ENCODE measurements at places on chromosomes 16 and 17.
A peak's percentile ranks its signal among the peaks of the same experiment; 100 is the strongest.

DNA sequence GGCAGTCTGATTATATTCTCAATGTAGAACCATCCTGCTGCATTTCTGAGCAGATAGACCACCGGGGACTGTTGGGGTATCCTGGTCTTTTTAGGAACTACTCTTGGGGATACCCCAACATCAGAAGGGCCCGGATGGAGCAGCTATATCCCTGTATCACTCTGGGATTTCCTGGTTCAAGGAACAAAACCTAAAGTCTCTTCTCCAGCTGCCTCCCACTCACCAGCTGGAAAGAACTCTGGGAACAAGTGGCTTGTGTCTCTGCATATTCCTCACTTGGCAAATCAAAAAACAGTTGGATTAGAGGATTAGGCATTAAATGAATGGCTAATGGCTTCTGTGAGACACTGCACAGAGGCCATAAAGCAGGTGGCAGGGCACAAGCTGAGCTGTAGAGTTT, 62.3 kb upstream of the HS3ST2 start:
- DNase-seq = no peak

- DNase-seq = peak; percentile 83
Measured at GRCh38 chr16:84593825-84594724, 23.8 kb downstream of the COTL1 start.

- DNase-seq = no peak
Measured at GRCh38 chr17:27996202-27997043, 46.1 kb upstream of the NLK start.

DNA sequence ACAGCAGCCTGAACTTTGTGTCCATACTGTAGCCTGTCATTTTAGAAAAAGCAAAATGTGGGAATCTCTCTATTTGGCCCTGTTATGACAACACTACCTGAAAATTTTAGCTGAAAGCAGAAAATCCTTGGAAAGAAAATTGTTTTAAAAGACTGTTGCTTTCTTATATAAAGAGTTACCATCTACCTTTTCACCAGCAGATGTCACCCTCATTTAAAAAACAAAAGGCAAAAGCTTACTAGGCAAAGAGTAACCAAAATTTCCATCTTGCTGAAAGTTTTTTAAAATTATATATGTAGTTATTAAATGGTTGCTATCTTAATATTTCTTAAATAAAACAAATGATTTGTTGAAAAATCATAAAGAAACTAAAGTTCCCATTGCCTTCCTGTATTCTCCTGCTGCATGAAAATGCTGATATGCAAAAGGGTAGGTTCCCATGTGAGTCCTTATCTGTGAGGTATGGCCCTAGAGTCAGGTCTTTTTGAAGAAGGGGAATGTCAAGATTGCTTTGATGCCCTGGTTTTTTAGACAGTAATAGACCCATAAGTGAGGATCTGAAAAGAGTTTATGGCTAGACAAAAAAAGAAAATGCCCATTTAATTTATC, 61.0 kb downstream of the TNRC6C start:
- DNase-seq = peak; percentile 26

GRCh38 chr17:6985266-6985665, 10.6 kb upstream of the ALOX12 start:
- no peak for DNase-seq

GRCh38 chr17:14559264-14560119, 258.6 kb downstream of the HS3ST3B1 start:
- no peak for DNase-seq

DNA sequence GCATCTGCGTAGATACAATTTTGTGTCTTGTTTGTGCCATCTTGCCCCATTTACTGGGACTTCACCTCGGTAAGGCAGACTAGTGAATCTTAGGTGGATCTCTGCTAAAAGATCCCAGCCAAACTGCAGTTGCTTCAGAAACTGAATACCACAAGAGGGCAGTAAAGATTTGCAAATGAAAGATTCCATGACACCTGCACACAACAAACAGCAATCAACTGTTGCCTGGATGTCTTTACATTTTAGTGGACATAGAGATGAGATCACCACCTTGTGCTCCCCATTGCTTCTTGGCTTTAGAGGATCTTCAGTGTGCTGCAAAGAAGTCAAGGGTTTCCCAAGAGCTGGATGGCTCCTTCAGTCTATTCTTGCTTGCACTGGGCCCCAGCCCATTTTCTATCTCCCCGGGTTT, 119.2 kb upstream of the CACNG5 start:
- no peak for DNase-seq

DNA sequence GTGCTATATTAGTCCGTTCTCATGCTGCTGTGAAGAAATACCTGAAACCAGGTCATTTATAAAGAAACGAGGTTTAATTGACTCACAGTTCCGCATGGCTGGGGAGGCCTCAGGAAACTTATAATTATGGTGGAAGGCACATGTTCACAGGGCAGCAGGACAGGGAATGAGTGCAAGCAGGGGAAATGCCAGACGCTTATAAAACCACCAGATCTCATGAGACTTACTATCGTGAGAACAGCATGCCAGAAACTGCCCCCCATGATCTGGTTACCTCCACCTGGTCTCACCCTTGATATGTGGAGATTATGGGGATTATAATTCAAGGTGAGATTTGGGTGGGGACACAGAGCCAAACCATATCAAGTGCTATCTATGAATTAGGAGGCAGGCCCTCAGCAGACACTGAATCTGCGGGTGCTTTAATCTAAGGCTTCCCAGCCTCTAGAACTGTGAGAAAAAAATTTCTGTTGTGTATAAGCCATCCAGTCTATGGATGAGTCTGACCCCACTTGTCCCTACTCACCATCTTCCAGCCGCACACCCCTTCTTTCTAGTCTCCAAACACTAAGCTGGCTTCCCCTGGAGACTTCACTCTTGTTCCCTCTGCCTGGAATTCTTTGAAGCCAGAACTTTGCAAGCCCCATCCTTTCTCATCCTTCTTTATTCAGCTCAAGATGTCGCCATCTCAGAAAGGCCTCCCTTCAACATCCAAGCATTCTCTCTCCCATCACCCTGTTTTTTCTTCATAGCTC, 772 bp upstream of the NUP93 start:
- DNase-seq = no peak

DNA sequence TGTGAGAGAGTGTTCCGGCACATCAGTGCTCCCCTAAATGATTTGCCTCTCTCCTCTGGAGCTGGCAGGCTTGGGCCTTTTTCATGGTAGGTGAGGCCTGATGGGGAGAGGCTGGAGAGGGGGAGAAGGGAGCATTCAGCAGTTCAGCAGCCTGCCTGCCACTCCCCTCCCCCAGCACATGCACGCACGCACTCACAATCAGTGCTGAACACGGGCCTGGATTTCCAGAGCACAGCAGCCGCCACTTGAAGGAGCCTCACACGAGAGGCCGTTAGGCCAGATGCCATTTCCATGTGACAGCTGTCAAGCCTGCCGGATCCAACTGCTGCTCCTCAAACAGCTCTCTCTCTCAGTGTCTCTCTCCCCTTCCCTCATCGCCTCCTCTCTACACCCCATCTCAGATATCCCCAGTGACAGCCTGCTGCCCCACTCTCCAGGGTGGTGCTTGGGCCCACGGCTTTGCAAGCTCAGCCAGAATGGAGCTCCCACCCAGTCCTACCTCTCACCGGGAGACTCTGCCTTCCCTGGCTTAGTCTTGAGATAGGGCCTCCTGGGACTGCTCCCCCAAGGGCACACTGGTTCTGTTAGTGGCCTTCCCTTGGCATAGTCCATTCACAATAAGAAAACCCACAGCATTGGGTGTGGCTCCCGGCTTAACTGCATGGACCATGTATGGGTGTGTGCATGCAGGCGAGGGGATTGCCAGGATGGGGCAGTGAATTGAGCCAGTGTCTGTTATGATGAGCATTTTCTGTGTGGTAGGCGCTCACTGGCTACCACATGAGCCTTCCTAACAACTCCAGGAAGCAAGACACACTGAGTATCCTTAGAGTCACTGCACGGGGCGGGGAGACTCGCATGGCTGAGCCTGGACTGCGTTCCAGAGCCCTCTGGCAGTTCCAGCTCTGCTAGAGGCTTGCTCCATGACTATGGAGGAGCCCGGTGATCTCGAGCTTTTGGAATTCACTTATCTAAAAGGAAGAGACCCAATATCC, 226.2 kb downstream of the CCDC182 start:
- no peak for DNase-seq

DNA sequence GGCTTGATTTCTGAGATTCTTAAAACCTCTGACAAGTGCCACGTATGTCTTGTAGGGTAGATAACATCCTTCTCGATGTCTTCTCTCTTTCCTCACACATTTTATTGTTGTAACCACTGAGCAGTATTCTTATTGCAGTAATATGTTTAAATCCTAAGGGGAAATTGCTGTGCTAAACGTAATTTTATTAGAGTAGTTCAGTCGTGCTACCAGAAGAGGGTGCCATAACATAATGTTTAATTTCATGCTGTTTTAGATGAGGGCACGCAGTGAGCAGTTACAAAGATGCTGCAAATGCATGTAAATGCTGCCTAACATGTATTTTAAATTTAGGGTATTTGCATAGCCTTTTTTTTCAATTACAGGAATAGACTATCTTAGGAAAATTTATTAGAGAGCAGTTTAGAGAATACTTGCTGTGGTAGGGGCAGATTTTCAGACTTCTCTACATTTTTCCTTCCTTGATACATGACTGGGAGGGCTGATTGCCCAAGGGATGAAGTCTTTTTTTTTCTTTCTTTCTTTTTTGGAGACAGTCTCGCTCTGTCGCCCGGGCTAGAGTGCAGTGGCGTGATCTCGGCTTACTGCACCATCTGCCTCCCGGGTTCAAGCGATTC, 51.7 kb downstream of the GAN start:
- DNase-seq = no peak

DNA sequence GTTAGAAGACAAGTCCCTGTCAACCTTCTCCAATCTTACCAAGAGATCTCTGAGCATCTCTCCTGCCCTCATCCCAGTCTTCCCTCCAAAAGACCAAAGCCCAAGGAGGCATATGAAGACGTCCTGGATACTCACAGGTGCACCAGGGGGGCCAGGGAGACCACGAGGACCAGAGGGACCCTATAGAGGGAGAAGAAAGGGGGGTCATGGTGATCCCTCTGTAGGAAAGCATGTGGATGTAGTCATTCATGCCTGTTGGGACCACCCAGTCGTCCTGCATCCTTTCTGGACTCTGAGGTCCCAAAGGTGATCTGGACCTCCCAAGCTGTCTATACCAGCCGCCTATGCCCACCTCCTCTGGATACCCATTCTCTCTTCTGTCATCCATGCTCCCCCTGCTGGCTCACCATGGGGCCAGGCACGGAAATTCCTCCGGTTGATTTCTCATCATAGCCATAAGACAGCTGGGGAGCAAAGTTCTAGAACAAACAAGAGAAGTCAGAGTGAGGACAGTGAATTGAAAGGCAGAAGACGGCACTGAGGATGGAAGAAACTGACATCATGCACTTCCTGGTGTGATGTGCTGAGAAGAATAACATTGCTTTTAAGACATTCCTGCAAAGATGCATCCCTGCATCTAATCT, 3.3 kb downstream of the COL1A1 start:
- DNase-seq = peak; percentile 69

DNA sequence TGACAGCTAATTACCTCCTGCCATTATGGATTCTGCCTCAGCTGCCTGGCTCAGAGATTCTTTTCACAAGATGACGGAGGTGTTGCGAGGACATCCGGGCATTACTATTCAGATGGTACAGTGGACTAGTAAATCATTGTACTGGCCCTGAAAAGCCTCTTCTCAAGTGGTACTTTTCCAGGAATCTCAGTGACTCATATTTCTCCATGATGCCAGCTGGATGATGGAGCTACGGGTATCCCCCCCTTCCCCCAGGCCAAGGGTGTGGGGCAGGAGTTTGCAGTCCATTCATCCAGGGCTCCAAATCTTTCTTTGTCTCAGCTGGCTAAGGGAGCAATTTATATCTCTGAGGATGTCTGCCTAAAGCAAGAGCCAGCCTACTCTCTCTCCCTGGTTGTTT, 107.7 kb upstream of the GPR139 start:
- DNase-seq = no peak

DNA sequence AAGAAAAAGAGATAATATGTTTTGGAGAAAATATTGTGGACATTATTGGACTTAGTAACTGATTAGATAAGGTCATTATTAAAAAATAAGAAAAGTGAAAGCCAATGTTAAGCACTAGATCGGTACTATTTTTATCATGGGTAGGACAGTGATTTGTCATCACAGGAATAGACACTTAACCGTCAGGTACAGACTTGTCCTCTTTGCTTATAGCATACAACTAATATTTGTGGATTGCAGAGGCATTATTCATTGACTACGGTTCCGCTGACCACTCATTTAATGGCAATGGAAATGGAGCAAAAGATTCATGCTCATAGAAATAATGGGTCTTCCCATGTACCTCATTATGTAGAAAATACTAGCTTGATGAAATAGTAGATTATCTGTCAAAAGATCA, 596.3 kb upstream of the CA10 start:
- DNase-seq = no peak

- no peak for DNase-seq
Measured at GRCh38 chr16:80731915-80732314, 72.5 kb downstream of the CDYL2 start.

DNA sequence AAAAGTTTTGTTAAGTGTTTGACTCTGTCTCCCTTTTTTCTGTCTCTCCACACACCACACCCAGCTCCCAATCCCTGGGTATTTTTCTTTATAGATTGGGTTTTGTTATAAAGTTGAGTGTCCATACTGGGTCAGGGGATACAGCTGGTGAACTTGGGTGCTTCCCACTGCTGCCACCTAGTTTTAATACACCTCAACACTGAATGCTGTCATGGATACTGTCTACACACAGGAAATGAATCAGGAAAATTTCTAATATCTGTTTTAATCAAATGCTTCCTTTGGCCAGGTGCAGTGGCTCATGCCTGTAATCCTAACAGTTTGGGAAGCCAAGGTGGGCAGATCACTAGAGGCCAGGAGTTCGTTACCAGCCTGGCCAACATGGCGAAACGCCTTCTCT, 5.3 kb upstream of the TAOK1 start:
- no peak for DNase-seq

GRCh38 chr17:5123343-5124124, 7.7 kb downstream of the USP6 start:
- no peak for DNase-seq

DNA sequence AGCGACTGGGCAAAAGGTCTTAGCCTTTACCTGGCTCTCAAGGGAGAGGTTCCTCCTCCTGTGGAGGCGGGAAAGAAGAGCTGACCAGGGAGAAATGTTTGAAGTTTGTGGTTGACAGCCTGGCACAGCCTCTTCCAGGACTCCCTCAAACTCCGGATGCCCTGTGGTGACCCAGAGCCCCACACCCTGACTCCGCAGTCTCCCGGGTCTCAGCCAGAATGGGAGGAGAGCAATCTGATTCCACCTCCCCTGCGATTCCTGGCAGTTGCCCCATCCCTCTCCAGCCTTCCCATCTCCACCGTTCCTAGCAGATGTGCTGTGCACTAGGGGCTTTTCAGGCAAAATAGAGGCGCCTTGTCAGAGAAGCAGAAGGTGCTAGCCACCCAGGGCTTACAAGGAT, 5.5 kb upstream of the DNAI2 start:
- DNase-seq = no peak

- DNase-seq = no peak
Measured at GRCh38 chr17:40663252-40663651, 1.7 kb downstream of the KRT222 start.
